ENCODE measurements at places on chromosomes 5 and 9. TPM values are rescaled to one million over a fixed set of nuclear protein-coding genes. Genes with fewer than 3 reads are reported as not detected.

- no peak for DNase-seq
These were observed 11.4 kb downstream of the JADE2 start for GRCh38 chr5:134536876-134537275.

- no peak for DNase-seq
These were observed 30.5 kb downstream of the TRIO start for GRCh38 chr5:14173377-14174229.

The SH3TC2 gene
- polyA plus RNA-seq: 1.6 TPM

DNA sequence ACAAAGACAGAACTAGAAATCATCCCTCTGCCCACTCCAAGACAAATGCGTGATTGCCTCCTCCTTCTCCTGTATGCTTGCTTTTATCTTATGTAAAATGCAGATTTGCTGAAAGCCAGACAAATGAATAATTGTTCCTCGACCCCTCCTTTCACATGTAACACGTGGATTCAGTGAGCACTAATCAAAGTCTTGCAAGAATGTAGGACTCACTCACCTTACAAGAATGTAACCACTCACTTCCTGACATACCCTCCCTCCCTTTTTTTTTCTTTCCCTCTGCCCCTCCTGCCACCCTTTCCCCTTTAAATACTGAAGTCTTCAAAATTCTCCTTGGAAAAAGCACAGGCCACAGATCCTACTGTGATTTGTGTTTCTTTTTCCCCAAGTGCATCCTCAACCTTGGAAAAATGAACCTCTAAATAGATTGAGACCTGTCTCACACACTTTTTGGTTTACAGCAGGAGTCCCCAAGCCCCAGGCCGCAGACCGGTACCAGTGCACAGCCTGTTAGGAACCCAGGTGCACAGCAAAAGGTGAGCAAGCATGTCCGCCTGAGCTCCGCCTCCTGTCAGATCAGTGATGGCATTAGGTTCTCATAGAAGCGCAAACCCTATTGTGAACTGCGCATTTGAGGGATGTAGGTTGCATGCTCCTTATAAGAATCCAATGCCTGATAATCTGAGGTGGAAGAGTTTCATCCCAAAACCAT lies 29.4 kb upstream of the HSD17B3 start:
- no peak for DNase-seq

- no peak for DNase-seq
These were observed 60.4 kb downstream of the GHR start for GRCh38 chr5:42483472-42484154.

DNA sequence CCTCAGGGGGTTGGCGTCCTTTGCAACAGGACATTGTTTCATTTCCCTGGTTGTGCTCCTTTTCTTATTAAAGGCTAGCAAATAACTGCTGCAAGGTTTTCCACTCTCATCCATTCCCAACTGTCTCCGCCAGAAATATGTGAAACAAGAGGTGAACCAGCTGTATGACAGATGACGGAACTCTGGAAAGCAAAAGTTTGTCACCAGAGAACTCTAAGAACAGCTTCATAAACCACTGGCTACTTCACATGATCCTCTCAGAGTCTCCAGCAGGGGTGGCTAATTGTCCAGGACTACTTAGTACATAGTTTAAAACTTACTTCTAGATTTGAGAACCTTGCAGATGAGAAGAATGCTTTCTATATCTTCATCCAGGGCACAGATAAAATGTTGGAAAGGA lies 195.9 kb upstream of the RAD23B start:
- no peak for DNase-seq

The LTC4S gene
- polyA plus RNA-seq: 0.40 TPM

The CD274 gene
- 16.3 TPM for polyA plus RNA-seq

The ADAMTSL1 gene
- polyA plus RNA-seq: 22.6 TPM

DNA sequence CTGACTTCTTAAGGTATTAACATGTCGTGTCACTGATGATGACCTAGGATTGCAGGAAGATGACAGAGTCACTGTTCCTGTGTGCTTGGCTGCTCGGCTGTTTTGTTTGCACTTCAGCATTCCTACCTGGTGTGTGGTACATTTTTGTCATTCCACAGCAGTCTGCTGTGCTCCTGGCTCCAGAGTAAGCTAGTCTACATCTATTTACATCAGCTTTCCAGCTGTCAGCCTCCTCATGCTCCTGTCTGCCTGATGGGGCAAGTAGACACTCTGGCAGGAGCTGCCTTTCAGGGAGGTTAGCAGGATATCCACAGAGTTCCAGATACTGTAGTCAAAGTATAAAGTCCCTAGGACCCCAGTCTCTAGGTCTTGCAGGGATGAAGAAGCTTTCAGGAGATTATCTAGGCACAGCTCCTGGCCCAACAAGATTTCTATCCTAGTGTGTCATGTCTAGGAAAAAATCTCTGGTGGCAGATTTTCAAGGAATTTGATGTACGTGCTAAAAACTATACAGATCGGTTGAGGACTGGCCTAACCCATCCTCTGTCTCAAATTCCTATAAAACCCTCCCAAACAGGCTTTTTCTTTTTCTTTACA lies 28.4 kb downstream of the RUSC2 start:
- peak; percentile 88 for DNase-seq

The CENPK gene
- polyA plus RNA-seq: 4.2 TPM

GRCh38 chr9:123251741-123252140 lies 16.6 kb downstream of the STRBP start:
- no peak for DNase-seq

DNA sequence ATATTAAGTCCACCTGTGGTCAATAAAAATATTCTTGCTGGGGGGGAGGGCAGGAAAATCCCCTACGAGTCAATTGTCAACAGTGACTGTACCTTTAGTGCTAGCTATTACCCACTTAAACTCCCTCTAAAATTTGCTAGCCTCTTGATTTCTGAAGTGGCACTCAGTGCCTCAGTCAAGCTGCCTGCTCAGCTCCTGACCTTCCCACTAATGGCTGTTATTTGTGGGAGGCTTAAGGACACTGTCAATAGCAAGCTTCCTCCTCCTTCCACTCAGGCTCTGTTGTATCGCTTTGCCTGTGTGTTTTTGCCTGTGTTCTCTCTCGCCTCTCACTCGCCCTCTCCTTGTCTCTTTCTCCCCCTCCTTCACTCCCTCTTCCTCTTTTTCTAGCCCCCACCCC lies 140.8 kb downstream of the BNC2 start:
- DNase-seq: no peak

GRCh38 chr9:111016426-111017045 lies 21.7 kb downstream of the LPAR1 start:
- DNase-seq: no peak

DNA sequence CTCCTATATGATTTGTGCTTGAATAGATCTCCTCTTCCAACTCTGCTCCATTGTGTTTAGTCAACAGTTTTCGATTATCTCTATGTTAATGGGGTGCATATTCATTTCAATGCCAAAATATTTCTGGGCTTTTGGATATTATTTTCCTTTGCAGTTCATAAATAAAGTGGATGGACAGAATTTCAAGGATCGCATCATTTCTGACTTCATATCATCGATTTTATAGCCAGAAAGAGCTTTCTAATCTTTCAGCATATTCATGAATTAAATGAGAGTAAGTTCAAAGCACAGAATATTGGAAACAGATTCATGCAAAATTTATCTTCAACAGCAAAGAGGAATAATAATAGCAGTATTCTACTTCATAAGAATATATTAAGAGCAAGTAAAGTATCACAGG lies 60.0 kb upstream of the MINAR2 start:
- DNase-seq: no peak

The SLC28A3 gene
- 0.74 TPM for polyA plus RNA-seq

The DMRT3 gene
- not detected for polyA plus RNA-seq

The ZFAND5 gene
- polyA plus RNA-seq: 224 TPM

The FOXD4L4 gene
- polyA plus RNA-seq: not detected

- DNase-seq: no peak
These were observed 64.5 kb downstream of the DENND1A start for GRCh38 chr9:123865226-123866000.

The CCL21 gene
- polyA plus RNA-seq: not detected

The MYORG gene
- polyA plus RNA-seq: 0.19 TPM

DNA sequence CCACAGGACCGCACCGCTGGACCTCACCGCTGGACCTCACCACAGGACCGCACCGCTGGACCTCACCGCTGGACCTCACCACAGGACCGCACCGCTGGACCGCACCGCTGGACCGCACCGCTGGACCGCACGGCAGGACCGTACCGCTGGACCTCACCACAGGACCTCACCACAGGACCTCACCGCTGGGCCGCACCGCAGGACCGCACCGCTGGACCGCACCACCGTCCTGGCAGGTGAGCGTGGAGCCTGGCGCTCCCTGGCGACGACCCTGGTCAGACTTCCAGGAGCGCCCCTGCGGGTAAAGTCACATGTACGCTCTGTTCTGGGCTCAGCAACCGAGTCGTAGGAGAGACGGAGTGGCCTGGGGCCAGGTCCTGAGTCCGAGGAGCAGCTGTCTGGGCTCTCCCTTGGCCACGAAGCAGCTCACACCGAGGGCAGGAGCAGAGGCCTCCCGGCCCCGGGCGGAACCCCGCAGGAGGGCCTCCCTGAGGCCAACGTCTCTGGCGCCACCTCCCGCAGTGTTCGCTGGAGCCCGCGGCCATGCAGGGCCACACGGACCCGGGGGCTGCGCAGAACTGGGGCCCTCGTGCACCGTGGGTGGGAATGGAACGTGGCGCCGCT lies 30.5 kb downstream of the MRPL36 start:
- no peak for DNase-seq

- DNase-seq: no peak
These were observed 970.9 kb downstream of the TAF11L14 start for GRCh38 chr5:18605186-18605585.

DNA sequence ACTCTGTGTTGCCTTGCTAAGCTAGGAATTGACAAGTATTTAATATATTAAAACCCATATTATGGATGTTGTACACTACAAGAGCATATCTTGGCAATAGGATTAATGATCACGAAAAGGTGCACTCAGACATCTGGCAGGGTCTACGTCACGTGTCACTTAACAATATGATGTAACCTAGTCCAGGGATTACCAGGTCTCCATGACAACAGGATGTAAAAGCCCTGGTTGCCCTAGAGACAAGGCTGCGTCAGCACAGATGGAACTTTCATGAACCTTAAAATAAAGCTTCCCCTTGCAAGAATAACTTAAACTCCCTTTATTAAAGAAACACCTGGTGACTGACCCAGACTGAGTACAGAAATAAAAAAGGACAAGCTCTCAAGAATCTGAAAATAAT lies 717.8 kb downstream of the CDH18 start:
- DNase-seq: no peak

DNA sequence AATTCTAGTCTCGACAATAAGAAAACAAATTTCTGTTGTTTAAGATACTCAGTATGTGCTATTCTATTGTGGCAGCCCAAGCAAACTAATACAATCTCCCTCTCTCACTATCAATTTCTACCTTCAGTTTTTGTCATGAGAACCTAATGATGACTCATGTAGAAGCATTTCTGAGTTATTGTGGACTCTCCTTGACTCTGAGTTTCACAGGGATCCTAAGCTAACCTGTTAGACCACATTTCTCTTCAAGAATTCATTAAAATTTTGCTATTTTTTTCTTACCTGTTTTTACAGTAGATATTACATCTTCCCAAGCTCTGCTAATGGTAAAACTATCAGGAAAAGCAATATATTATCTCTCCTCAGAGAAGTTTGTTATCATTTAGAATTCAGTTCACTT lies 599.1 kb upstream of the TYRP1 start:
- no peak for DNase-seq

GRCh38 chr9:96006961-96007360 lies 131.5 kb downstream of the ERCC6L2 start:
- peak; percentile 26 for DNase-seq

The PPP3R2 gene
- polyA plus RNA-seq: not detected

DNA sequence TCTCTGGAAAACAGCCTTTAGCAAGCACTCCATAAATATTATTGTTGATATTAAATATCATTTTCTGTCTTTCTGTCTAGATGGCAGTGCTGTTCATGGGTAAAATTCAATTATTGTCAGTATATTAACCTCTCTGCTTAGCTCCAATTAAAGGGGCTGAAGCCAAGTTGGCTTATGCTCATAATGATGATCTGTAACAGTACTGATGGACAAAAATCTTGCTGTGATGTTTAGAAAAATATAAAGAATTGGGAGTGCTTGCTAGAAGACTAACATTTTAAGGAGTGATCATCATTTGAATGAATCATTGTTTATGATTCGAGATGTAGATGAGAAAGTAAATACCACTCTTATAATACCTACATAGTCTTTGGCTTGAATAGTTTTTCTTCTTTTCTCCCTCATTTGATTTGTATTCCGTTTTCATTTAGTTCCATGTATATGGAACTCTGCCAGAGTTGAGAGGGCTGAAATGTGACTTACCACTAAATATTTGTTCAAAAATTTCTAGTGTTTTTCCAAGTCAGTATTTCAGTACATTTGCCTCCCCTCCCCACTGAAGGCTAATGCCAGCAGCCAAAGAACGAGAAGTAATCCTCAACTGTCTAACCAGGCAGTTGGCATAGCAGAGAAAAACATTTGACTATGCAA lies 538.3 kb downstream of the CSNK1G3 start:
- DNase-seq: no peak

The PAEP gene
- polyA plus RNA-seq: not detected

DNA sequence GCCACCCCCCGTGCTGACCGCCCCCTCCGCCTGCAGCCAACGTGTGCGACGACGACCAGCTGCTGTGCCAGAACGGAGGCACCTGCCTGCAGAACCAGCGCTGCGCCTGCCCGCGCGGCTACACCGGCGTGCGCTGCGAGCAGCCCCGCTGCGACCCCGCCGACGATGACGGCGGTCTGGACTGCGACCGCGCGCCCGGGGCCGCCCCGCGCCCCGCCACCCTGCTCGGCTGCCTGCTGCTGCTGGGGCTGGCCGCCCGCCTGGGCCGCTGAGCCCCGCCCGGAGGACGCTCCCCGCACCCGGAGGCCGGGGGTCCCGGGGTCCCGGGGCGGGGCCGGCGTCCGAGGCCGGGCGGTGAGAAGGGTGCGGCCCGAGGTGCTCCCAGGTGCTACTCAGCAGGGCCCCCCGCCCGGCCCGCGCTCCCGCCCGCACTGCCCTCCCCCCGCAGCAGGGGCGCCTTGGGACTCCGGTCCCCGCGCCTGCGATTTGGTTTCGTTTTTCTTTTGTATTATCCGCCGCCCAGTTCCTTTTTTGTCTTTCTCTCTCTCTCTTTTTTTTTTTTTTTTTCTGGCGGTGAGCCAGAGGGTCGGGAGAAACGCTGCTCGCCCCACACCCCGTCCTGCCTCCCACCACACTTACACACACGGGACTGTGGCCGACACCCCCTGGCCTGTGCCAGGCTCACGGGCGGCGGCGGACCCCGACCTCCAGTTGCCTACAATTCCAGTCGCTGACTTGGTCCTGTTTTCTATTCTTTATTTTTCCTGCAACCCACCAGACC lies 80.2 kb downstream of the NTNG2 start:
- no peak for DNase-seq

The PLGRKT gene
- 13.1 TPM for polyA plus RNA-seq

DNA sequence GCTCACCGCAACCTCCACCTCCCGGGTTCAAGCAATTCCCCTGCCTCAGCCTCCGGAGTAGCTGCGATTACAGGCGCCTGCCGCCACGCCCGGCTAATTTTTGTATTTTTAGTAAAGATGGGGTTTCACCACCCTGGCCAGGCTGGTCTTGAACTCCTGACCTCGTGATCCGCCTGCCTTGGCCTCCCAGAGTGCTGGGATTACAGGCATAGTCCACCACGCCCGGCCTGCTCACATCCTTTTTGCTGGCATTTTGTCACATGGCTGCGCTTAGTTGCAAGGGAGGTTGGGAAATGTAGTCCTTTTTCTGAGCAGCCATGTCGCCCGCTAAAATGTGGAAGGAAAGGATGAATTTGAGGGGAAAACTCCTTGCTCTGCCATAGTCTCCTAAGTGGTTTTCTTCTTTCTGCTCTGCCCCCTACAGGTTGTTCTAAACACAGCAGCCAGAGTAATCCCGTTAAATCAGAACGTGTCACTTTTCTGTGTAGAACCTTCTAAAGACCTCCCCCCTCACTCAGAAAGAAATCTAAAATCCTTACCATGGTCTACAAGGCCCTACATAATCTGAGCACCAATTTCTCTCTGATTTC lies 57.8 kb upstream of the HSPA9 start:
- DNase-seq: peak; percentile 39

Measured in AG04450 (cell line).